Caki2 (cell line): ENCODE measurements at places on chromosomes 12 and 14. TPM values are rescaled to one million over a fixed set of nuclear protein-coding genes. Genes with fewer than 3 reads are reported as not detected.
A peak's percentile ranks its signal among the peaks of the same experiment; 100 is the strongest.

- no peak for DNase-seq
These were observed 453.7 kb upstream of the RGS6 start for GRCh38 chr14:71478542-71478941.

DNA sequence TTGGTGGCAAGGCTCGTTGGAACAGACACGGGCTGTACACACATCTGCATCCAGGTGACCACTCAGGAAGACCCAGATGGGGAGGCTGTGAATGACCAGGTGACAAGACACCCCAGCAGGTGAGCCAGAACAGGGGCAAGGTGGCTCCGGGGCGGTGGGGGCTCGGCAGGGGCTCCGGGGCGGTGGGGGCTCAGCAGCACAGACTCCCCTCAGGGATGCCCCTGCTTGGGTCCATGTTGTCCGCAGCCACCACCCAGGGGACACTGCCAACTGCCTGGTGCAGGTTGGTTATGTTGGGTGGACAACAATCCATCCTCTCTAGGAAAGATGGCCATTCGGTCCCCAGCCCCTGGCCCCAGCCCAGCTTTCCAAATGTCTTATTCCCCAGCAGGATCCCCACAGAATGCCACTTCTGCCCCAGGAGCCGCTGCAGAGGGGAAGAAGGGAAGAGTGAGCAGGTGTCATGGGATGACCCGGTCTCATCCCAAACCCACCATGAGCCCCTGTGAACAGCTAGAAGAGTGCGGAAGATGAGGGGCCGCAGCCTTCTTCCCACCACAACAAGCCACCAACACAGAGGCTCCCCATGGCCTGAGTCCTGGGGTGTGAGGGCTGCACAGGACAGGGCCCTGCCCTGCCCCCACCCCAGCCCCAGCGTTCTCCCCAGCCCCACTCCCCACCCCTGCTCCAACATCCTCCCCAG lies 31.4 kb upstream of the C14orf180 start:
- DNase-seq: no peak

Gene EPYC
- not detected in 2 replicates for total RNA-seq

- DNase-seq: no peak
These were observed 32.7 kb downstream of the NOPCHAP1 start for GRCh38 chr12:105018776-105019175.

GRCh38 chr12:62543324-62543723 lies 76.7 kb downstream of the MON2 start:
- no peak for DNase-seq

GRCh38 chr12:47758834-47759690 lies at the start of gene RAPGEF3:
Gene RAPGEF3, minus strand, starts transcription at chr12:47758880. Its CDS starts 324 bp downstream, at chr12:47758556.
- DNase-seq: peak; percentile 94

GRCh38 chr12:48927261-48927660 lies 2.0 kb upstream of the FKBP11 start:
- DNase-seq: no peak
